Stimulated activated CD4-positive, alpha-beta T cell treated with anti-CD3 and anti-CD28 coated beads, Interleukin-1b, Interleukin-23, amount 100 ng/mL, for 24 hours (primary cell): ENCODE measurements at places on chromosomes 1 and 21.

- no peak for DNase-seq
Observed at GRCh38 chr1:215215846-215216245, 133.3 kb downstream of the KCNK2 start.

DNA sequence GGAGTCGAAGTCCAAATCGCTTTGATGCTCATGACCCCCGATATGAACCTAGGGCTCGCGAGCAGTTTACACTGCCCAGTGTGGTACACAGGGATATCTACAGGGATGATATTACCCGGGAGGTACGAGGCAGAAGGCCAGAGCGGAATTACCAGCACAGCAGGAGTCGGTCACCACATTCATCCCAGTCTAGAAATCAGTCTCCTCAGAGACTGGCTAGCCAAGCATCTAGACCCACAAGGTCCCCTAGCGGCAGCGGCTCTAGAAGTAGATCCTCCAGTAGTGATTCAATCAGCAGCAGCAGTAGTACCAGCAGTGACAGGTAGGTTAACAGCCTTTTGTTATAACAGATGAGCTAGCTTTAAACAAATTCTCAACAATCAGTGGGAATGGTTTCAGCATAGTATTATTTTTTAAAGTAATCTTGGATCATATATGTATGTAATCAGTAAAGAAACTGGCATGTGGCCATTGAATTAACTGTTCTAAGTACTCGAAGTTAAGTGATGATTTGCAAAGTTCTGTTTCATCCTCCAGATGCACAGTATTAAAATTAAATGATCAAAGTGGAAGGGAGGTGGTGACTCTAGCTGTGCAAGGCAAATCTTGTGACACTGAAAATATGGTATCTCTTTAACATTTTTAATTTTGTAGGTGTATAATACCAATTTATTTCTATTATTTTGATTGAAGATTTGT is 29.0 kb downstream of the SPEN start:
- DNase-seq: no peak

- no peak for DNase-seq
Observed at GRCh38 chr1:187691439-187691838, 862.7 kb downstream of the PLA2G4A start.

GRCh38 chr1:54982739-54983138 is 2.3 kb downstream of the TMEM61 start:
- no peak for DNase-seq

DNA sequence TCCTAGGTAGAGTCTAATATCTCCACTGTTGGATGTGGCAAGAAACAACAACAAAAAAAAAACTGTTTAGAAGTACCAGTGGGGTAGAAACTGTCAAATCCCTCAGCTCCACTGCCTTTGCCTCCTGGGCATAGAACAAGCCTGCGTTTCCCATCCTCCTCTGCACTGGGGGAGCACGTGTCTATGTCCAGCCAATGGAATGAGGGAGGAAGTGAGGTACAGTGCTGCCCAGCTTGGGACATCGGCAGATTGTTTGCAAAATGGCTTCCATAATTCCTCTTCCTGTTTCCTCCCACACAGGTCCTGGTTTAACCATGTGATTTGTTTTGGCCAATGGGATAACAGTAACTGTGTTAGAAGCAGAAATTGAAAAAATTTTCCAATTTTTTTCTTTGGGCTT is 39.1 kb downstream of the PSMG1 start:
- DNase-seq: no peak

GRCh38 chr1:58999676-59000075 is 215.8 kb upstream of the JUN start:
- no peak for DNase-seq

- DNase-seq: no peak
Observed at GRCh38 chr1:204760350-204760749, 74.8 kb upstream of the LRRN2 start.

- DNase-seq: no peak
Observed at GRCh38 chr1:238647877-238648276, 738.5 kb upstream of the CHRM3 start.

DNA sequence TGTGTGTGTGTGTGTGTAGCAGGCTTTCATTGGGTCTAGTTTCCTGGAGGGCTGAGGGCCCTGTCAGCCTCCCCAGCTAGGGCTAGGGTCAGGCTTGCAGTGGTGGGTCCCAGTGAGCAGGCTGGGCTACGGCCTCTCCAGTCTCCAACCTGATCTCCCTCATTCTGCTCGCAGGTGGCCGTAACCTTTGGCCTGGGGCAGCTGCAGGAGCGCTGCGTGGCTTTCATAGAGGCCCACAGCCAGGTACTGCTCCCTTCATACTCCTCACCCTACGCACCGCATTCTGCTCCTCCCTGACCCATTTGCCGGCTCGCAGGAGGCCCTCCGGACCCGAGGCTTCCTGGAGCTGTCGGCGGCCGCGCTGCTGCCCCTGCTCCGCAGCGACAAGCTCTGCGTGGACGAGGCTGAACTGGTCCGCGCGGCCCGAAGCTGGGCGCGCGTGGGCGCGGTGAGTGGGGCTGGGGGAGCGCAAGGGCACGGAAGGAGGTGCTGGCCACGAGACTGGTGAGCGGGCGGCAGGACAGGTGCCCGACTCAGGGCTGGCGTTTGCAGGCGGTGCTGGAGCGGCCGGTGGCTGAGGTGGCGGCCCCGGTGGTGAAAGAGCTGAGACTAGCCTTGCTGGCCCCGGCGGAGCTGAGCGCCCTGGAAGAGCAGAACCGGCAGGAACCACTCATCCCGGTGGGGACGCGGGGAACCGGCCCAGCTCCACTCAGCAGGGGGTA is 4.7 kb downstream of the BTBD19 start:
- DNase-seq: no peak

DNA sequence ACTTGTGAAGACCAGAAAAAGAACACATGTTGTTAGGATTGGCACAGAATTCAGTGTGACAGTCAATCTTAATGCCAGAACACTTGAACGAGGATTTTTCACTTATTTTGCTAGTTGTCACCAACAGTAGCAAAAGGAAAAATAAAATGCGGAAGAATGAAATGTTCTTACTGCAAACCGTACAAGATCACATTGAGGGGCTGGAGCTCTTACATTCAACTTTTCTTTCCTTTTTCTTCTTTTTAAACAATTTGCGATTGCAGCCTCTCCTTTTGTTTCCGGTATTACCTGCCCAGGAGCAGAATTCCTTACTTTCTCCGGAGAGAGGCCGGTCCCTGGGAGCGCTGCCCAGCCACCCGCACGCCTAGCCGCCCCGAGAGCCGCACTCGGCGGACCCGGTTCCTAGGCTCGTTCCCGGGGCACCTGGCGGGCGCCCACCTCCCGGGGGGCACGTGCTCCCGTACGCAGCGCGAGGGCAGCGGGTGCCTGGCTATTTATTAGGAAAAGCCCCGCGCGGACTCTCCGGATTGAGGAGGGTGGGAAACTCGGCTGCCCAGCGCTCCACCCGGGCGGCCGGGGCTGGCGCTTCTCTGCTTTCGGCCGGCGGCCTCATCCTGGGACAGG is 1.2 kb upstream of the CAMTA1 start:
- DNase-seq: no peak

DNA sequence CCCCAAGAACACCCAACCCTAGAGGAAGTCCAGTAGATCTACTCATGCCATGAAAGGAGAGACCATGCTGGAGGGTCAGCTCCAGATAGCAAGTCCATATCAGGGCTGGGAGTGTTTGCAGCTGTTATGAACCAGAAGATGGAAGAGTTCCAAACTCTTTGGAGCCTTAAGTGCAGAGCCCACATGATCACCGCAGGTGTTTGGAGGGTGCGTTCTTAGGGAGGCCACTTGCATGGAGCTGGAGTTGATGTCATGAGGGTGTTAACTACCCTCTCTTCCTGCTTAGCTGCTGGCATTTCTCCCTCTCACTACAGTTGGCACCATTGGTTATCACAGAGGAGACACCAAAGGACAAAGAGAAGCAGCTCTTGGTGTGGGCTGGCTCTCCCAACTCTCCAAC is 616.9 kb downstream of the AJAP1 start:
- DNase-seq: no peak

- no peak for DNase-seq
Observed at GRCh38 chr1:194387531-194387930, 1201.1 kb upstream of the B3GALT2 start.

DNA sequence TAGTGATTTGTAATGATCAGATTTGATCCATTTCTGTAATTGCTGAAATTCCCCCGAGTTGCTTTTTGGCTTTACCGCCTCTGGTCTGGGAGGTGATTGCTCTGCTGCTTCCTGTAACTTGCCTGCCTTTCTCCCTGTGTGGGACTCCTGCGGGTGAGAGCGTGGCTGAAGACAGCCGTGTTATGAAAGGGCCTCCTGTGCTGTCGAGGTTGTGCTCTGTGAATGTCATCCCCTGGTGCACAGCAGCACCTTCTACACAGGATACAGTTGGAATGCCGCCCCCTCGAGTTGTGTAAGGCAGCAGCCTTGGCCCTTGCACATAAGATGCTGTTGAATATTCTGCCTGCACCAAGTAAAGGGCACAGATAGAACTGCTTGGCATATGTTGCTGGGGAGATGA is 5.9 kb downstream of the SOD1 start:
- DNase-seq: no peak

GRCh38 chr1:16128338-16128741 is 27.5 kb downstream of the EPHA2 start:
- DNase-seq: no peak

DNA sequence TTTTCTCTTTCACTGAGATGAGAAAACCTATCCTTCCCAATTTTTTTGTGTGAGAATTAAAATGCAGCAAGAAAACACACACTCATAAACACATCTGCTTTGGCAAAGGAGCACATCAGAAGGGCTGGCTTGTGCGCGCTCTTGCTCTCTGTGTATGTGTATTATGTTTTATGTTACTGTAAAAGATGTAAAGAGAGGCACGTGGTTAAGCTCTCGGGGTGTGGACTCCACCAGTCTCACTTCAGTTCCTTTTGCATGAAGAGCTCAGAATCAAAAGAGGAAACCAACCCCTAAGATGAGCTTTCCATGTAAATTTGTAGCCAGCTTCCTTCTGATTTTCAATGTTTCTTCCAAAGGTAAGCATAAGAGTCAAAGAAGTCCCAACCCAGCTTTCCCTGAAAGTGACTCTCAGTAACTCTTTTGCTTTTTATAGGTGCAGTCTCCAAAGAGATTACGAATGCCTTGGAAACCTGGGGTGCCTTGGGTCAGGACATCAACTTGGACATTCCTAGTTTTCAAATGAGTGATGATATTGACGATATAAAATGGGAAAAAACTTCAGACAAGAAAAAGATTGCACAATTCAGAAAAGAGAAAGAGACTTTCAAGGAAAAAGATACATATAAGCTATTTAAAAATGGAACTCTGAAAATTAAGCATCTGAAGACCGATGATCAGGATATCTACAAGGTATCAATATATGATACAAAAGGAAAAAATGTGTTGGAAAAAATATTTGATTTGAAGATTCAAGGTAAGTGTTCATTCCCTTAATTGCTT is at the start of gene CD2:
CD2 (plus strand) TSS at position 233 of the 780 bp plus-strand sequence; CDS start at position 296, 63 bp downstream.
- no peak for DNase-seq

DNA sequence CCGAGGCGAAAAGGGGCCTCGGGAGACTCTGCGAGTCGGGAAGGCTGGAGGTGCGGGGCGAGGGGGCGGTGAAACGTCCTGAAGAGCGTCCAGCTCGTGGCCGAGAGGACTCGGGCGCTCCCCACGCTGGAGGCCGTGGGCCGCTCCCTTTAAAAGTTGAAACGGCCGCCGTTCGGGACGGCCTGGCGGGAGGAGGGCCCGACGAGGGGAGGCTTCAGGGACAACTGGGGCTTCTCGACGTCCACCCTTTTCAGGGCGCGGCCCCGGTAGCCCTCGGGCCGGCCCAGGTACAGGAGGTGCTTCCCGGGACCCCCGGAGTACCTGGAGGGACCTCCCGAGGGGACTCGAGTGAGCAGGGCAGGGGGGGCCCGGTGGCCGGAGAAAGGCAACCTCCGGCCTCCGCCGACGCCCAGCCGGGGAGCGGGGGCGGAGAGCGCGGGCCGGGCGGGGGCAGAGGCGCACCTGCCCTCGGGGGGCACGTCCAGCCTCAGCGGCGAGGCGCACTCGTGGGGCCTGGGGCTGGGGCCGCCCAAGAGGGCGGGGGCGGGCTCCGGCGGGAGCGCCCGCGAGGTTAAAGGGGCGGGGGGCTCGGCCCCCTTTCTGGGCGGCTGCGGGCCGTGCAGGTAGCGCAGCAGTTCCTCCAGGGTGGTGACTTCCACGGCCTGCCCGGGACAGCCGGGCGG is 14.0 kb downstream of the SEMA6C start:
- DNase-seq: no peak

DNA sequence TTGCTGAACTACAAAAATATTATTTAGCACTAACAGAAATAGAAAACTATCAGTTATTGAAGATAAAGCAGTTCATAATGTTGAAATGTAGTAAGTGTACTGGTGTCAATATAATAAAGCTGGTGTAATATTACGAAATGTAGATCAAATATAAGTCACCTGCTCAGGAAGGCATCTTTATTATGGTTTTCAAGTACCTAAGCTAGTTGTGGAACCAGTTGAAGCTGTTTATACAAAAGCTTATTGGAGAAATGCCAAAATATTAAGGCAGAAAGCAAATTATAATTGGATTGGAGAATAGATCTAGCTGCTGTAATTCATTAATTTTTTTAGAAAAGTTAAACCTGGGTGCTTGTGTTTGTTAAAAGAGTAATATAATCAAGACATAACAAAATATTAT is 6.2 kb upstream of the MARK1 start:
- DNase-seq: no peak

- no peak for DNase-seq
Observed at GRCh38 chr1:93061895-93062792, 16.9 kb upstream of the MTF2 start.

DNA sequence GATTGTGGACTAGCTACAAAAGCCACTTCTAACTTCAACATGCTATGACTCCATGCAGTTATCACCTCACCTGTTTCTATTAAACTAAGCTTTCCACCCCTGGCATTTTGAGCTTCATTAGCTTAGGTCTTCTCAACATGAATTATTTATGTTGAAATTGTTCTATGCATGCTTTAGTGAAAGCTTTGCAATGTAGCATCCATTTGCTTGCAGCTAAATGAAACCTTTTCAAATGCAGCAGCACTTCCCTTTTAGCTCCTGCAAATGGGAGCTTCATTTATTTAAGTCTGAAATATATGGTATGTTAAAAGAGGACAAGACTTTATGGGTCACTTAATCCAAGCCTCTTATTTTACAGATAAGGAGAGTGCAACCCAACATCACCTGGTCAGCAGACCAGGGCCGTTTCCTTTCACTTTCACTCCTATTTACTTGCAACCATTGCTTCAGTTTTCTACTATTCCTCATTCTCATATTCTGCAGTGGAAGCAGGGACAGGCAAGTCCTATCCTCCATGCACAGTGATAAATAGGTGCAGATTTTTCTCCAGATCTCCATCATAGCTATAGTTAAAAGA is 56.4 kb upstream of the SAMSN1 start:
- no peak for DNase-seq

GRCh38 chr1:181010789-181011188 is 11.9 kb downstream of the STX6 start:
- DNase-seq: no peak

GRCh38 chr21:44379515-44379848 is 26.1 kb downstream of the TRPM2 start:
- DNase-seq: no peak

- no peak for DNase-seq
Observed at GRCh38 chr1:117368116-117369108, 1.2 kb downstream of the MAN1A2 start.

GRCh38 chr1:178434899-178435435 is 61.8 kb downstream of the CLEC20A start:
- no peak for DNase-seq
